ENCODE measurements at places on chromosomes 6 and 20.

- no peak for DNase-seq
These were observed 111.7 kb downstream of the TNFRSF21 start for GRCh38 chr6:47197682-47198640.

GRCh38 chr6:40957616-40958492, 81.2 kb downstream of the UNC5CL start:
- no peak for DNase-seq

GRCh38 chr6:138432063-138432356, 28.0 kb downstream of the HEBP2 start:
- DNase-seq: no peak

DNA sequence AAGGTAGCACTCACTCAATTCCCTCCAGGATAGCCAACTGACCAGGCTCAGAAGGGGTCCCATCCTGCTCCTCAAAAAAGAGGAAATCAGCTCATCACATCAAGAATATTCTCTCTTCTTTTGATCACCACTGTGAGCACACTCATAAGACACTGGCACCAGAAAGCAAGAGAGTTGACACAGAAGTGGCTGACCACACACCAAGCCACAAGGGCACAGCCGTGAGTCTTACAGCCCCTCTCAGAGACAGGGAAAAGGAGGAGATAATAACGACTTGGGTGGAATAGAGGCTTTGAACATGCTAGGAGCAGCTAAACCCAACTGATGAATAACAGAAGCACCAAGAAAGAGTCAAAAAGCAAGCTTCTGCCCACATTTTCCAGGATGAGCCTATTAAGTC, 249.1 kb upstream of the PREP start:
- DNase-seq: no peak

DNA sequence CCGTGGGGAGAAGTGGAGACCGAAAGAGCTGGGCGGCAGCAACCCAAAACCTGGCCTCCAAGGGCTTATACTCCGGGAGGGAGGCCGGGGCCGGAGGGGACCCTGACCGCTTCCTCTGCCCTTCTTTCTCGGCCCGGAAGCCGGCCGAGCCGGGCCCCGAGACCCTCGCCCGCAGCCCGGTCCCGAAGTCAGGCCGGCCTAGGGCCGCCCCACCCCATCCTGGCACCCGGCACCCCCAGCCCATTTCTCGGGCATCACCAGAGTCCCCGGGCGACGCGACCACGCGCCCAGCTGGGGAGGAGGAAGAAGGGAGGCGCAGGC, 572 bp upstream of the ZDHHC14 start:
- no peak for DNase-seq

DNA sequence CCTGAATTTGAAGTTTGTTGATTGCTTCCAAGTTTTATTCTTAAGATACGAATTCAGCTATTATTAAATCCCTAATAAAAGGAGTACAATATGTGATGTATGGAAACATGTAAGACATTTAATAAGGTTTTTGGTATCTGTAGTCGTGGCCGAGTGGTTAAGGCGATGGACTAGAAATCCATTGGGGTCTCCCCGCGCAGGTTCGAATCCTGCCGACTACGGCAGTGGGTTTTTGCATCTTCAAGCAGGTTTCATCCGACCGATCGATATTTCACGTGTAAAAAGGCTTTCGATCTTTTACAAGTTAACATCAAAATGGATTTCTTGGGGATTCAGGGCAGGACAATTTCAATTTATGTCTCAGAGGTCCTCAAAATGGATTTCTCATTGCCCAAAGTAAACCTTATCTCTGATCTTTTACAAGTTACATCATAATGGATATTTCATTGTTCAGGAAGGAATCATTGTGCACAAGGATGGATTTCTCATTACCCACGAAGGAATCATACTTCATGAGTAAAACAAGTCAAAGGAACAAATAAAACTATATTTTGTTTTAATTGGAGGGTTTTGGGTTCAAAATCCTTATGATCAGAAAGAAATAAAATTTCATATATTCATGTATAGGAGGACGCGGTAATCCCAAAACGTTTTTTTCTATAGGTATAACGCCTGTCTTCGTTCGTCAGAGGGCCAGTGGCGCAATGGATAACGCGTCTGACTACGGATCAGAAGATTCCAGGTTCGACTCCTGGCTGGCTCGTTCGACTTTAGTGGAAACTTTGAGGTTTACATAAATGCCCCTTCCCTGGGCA, 37.3 kb upstream of the BTN3A2 start:
- no peak for DNase-seq

GRCh38 chr6:22980446-22980845, 411.1 kb downstream of the HDGFL1 start:
- DNase-seq: no peak

GRCh38 chr6:36607683-36608386, 13.7 kb downstream of the SRSF3 start:
- DNase-seq: no peak

- DNase-seq: no peak
These were observed 17.4 kb downstream of the SHLD1 start for GRCh38 chr20:5767493-5768098.

DNA sequence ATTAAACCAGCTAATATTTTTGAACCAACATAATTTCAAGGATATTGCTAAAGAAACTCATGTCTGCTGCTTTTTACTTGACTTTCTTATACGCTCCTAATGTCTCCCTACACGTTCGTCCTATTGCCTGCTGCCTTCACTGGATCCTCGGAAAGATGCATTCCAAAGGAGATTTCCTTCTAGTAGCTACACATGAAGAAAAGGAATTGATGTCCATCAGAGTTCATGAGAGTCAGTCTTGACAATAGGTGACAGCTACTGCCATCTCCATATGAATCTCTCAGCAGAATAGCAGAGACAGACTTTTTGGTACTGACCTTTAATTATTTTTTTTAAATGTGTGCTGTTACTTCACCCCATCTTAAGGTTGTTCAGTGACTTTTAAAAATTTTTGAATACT, 24.2 kb upstream of the COL9A1 start:
- DNase-seq: no peak

GRCh38 chr20:36349384-36350170, 43.4 kb downstream of the DLGAP4 start:
- no peak for DNase-seq

Data from iPS DF 19.7 (cell line).